Renal cortical epithelial cell (primary cell): ENCODE measurements at places on chromosomes 12 and 14. TPM values are rescaled to one million over a fixed set of nuclear protein-coding genes. Genes with fewer than 3 reads are reported as not detected.

- DNase-seq, result peak; percentile 12
These were observed 9.9 kb downstream of the GPHB5 start for GRCh38 chr14:63308723-63309317.

DNA sequence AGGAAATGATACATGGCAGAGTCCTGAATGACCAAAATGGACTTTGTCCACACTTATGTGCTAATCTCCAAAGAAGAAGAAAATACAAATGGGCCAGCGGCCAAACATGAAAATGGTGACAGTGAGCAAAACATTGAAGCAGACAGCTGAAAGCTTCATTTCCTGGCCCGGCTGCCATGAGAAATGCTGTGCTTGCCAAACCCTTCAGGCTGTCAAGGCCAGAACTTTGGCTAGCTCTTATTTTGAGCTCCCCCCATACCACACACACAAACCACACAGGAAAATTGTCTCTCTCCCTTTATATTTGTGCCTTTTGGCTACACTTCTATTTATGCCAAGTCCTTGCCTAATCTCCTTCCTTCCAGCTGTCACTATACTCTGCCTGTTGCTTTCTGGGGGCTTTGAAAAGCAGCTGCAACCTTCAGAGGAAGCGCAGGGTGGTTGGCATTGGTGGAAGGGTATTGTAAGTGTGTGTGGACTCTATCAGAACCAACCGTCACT, 323.8 kb downstream of the RAD51B start:
- peak; percentile 70 for DNase-seq

GRCh38 chr14:104239861-104240301, 101.5 kb downstream of the KIF26A start:
- DNase-seq, result no peak

DNA sequence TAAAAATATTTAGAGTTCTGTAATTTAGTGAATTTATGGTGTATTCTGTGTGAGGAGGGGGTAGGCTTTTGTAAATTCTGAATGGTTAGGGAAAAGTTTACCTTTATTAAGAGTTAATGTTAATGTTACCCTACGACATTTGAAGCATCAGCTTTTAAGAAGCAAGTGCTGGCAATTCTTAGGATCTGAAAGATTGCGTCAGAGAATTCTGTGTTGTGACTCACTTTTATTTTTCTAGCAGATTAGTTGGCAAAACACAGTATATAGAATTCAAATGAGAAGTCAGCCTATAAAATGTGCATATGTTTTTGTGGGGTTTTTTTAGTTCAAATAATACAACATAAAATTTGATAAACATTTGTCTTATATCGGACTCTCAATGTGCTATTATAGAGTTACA, 97.6 kb downstream of the RAD52 start:
- DNase-seq, result peak; percentile 78

- DNase-seq, result no peak
These were observed 886 bp upstream of the METTL17 start for GRCh38 chr14:20988717-20989470.

GRCh38 chr12:93419388-93420034, 22.2 kb downstream of the UBE2N start:
- peak; percentile 78 for DNase-seq

GRCh38 chr12:55861396-55861795, 18.7 kb upstream of the MMP19 start:
- DNase-seq, result no peak

GRCh38 chr12:105590571-105590970, 260.1 kb downstream of the C12orf75 start:
- peak; percentile 44 for DNase-seq

GRCh38 chr12:54216797-54217661, 28.2 kb upstream of the SMUG1 start:
- DNase-seq, result peak; percentile 64

GRCh38 chr12:24705741-24706358, 243.1 kb downstream of the BCAT1 start:
- DNase-seq, result no peak

DNA sequence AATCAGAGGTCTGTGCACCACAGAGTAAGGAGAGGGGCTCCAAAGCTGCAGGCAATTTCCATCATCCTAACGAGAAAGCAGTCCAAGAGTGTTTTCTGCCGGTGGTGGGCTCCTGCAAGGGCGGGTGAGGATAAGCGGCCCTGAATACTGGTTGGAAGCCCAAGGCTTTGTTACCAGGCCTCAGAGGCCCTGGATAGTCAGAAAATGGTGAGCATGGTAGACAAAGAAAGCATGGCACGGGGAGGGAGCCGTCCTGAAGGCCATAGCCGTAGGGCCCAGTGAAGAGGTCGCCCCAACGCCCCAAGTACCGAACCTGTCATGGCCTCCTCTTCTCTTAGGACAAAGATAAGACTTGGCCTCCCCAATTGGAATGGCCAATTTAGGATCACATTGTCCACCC, 306.6 kb upstream of the FKBP4 start:
- DNase-seq, result no peak

DNA sequence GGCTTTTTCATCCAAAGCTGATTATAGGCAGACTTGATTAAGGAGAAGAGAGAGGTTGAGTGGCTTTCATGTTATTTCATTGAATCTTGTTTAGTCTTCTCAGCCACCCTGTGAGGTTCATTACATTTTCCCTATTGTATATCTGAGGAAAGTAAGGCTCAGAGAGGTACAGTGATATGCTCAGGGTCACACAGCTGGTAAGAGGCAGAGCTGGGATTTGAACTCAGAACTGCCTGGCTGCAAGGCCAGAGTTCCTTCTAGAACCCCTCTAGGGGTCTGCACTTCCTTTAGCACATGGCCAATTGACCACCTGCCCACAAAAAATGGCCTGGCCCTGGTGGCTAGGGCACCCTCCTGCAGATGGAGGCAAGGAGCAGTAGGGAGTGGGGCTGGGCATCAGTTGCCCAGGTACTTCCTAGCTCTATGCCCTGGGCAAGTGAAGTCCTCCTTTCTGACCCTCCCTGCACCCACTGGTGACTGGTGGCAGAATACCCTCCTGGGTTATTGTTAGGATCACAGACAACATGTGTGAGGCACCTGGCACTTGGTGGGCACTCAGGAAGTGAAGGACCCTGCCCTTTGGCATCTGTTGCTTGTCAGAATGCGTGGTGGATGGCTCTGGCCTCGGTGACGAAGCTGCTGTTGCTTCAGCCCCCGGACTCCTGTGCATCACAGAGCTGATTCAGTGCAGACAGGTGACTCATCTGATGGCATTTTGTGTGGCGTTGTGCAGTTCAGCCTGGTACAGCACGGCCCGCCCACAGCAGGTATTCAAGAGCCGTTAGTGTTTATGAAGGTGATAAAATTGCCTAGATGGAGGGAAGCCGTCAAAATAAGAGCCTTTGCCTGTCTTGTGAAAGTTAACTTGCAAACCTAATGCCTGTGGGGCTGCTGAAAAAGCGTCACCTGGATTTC, 115.8 kb downstream of the SLC25A47 start:
- peak; percentile 95 for DNase-seq

Gene CPNE6
- total RNA-seq, result not detected in 2 replicates

Gene BTBD6
- total RNA-seq, result 26.5 and 44.1 TPM in 2 replicates

Gene DCN
- total RNA-seq, result 43.6 and 748 TPM in 2 replicates

Gene SERPINA1
- 32.1 and 137 TPM in 2 replicates for total RNA-seq
